BJ (cell line): ENCODE measurements at places on chromosomes 7 and 10.

DNA sequence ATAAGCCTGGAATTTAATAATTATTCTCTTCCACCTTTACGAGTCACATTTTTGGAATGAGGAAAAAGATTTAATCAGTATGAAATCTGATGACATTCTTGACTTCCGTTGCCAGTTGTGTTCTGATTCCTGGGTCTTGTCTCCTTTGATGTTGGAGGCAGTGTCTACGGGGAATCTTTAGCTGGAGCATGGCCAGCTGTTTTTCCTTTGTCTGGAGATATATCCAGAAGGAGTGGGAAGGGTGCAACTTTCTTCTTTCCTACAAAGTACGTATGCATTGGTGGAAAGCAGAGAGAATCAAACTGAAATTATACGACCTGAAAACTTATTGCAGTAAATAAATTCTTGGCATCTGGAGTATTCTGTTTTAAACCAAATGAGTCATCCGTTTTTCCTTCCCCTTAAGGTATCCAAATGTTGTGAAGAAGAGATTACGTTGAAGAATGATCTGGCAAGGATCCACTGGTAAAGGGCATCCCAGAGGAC, 6.9 kb upstream of the GNG11 start:
- no peak for DNase-seq

DNA sequence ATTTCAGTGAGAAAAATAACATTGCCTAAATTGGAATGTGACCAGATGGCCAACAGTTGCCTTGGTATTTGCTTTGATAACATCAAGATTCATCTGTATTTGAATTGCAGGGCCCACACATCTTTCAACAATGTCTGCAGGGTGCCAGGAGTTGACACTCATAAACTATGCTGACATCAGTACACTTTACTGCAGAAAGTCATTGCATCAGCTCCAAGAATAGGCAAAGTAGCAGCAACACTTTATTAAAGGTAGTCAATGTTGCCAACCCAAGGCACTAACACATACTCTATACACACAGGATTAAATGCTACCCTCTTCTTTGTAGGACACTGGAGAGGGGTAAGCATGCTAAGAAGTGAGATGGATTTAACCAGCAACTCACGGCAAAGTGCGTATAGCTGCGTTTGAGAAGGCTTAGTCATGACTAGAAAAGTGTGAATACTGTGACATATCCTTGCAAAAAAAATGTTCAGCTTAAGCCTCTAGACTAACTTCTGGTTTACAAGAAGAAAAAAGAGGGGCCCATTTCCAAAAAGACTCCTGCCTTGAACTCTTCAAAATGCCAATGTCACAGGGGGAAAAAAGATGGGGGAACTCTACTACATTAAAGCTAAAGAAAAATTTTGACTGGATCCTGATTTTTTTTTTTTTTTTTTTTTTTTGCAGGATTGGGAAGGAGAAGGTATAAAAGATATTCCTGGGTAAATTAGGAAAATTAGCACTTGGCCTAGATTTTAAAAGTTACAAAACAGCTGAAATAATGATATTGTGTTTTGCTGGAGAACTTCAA, 2.2 kb downstream of the BBIP1 start:
- DNase-seq: peak; percentile 88

DNA sequence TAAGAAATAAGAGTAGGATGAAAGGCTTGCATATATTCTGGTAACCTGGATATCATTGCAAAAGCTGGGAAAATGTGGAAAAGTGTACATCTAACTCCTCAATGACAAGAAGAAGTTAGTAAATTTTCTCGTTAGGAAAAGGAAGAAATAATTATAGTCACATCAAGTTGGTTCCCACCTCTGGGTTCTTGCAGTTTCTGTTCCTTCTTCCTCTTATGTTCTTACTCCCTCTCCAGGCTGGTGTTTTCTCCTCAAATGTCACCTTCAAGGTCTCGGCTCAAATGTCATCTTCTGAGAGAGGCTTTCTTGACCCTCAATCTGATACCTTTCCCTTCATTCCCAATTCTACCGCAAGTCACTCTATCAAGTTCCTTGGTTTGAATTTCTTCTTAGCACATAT, 64.4 kb downstream of the ENTPD1 start:
- DNase-seq: no peak

DNA sequence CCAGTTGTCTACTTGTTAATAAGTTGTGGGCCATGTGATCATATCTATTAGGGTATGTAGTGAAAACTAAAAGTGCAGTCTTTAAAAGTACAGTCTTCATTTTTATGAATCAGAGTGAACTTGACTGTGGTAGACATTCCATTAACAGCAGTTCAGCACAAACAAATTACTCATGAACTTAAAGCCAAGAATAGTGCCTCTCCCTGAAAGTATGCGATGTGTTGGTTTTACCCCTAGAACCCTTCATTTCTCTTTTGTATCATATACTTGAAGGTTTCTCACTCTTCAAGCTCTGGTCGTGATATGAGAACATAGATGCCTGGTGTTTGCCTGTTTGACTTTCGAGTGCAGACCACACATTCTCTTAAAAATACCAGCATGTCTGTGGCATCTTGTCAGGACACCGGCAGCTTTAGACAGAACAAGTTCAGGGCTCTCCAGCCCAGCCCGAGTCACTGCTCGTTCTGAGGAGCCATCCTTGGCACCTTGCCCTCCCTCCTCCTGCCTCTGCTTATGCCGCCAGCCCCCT, 159.3 kb downstream of the LCOR start:
- DNase-seq: peak; percentile 63

DNA sequence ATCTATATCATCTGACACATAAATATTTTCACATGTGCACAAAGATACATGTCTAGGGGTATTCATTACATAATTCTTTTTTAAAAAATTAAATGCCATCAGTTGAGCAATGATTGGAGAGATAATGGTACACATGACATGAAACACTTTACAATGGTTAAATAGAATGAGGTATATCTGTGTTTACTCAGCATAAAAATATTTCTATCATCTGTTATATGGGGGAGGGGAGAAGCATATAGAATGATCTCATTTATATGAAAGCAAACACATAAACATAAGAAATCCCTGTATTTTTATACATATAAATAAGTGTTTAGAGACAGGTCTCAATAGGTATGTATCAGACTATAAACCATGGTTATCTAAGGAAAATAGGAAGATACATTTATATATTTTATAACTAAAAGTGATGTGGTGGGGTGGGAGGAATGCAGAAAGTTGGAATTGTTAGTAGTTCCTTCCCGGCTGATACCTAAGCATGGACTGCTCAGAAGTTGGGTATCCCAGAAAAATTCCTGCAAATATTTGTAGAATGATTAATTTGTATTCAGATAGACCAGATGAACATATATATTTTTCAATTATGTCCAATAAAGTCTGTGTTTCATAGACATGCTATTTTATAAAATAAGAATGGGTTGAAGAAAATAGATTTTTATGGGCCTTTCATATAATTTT, 75.1 kb downstream of the SHOC2 start:
- DNase-seq: no peak

GRCh38 chr10:34815185-34816084, at the start of gene PARD3:
Gene PARD3 (minus strand): TSS chr10:34815296. CDS start chr10:34814995, 301 bp downstream.
- no peak for DNase-seq

GRCh38 chr10:125929618-125930017, 33.3 kb downstream of the FANK1 start:
- DNase-seq: no peak

GRCh38 chr7:28478656-28479055, 66.3 kb downstream of the CREB5 start:
- DNase-seq: no peak

DNA sequence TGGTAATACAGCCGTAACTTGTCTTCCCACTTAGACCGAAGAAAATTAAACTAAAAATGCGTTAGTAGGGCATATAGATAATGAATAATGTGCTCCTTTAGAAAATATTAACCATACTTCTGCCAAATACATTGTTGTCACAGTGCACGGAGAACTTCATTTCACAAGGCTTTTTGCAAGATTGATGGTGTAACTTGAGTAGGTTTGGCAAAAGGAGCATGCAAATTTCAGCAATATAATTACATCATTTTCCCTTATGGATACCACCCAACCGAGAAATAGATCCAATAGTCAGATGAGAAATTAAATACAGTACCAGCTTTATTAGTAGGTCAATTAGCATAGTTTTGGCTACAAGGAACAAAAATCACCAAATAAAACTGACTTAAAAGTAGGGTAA, 792.6 kb upstream of the C7orf33 start:
- no peak for DNase-seq

- no peak for DNase-seq
These were observed 428.6 kb downstream of the LRMDA start for GRCh38 chr10:75860009-75860408.

- no peak for DNase-seq
These were observed 45.9 kb downstream of the RAMP3 start for GRCh38 chr7:45203459-45203858.

DNA sequence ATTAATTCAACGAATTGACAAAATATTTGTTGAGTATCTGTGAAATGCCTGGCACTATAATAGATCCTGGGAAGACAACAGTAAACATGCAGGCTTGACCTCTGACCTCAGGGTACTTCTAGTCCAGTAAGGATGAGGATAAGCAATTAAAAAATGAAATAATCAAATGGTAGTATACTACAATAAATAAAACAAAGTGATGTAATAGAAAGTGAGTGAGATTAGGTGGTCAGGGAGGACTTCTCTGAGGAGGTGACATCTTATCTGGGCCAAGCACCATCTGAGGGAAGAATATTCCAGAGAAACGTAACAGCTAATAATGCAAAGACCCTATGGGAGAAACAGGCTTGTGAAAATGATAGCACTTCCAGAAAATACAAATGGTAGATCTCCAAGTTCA, 50.1 kb upstream of the RHOBTB1 start:
- no peak for DNase-seq

DNA sequence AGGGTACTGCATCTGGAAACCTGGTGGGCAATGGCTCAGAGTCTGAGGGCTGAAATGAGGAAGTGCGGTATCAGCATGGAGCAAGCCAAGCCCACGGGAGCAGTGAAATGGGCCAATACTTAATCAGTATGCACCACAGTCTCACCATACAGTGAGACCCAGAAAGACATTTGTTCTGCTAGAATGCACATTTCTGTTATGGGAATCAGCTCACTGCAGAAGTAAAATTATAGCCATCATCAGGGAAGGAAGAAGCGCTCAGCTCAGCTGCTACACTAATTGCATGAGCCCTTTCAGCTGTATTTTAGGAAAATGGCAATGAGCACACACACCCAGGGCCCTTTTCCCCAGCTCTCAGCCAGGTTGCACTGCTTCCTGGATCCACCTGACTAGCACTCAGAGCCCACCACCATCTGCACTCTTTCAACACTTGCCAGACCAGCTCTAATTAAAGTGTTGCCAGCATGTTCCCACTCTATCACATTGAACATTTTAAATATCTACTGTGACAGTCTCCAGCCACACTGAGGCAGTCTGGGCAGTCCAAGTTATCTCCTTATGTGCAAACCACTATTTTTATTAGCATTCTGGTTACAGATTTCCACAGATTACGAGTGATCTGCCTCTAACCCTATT, 44.2 kb upstream of the PIK3AP1 start:
- DNase-seq: no peak

- DNase-seq: no peak
These were observed 8.2 kb upstream of the NRG3 start for GRCh38 chr10:81866753-81867152.

DNA sequence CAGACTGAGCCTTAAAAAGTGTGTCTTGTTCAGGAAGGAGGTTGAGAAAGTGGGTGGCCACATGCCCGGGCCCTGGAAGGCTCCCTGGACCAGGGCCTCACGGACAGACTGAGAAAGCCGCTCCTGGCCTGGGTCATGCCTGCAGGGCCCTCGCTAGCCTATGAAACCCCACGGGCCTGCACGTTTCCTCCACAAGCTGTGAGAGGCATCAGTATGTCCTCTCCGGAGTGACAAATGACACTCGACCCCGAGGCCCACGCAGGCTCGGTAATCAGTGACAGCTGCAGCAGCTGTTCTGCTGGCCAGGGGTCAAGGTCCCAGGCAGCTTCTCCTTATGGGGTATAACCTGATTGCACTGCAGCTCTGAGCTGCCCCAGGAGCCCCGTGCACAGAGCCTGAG, 47.6 kb downstream of the ASB13 start:
- no peak for DNase-seq

DNA sequence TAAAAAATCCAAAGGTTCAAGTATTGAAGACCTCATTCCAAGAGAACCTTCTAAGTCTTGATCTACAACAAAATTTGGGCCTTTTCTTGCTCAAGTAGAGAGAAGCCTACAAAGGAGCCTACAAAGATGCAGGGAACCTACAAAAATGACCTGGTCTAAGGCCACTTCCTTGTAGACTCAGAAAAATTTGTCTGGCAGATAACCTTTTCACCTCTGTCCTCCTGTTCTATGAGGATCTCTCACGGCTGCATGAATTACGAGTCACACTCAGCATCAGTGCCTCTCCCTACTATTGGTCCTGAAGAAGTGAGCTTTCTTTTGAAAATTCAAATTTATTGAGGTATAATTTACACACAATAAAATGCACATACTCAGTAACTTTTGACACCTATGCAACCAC, 29.3 kb downstream of the CCNJ start:
- no peak for DNase-seq

- no peak for DNase-seq
These were observed 297.5 kb upstream of the NRP1 start for GRCh38 chr10:33631991-33632390.

DNA sequence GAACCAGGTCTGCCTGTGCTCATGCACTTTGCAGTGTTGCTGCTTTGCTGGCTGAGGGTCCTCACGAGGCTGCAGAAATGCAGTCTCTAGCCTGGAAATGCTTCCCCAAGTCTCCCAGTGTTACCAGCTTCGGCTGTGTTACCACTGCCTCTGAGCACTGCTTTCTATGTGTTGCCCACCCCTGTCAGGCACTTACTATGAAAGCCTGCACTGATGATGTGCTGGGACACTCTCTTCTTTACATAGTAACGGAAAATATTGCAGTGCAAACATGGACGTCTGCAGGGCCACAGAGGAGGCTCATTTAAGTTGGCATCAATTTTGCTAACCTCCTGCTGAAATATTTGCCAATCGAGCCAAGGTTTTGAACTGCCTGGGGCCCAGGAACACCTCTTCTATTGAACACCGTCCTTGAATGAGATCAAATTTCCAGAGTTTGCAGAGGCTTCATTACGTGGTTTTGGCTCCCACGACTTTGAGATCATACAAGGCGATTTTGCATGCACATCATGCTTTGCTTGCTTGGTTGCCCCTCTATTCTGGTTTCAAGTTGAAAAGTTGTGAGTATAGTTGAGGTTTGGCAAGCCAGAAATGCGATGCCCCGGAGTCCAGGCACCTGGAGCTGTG, 404.7 kb upstream of the PODXL start:
- no peak for DNase-seq

- no peak for DNase-seq
These were observed 103.9 kb upstream of the DKK1 start for GRCh38 chr10:52210161-52210560.

- no peak for DNase-seq
These were observed 25.3 kb upstream of the MTPAP start for GRCh38 chr10:30374353-30374752.

- no peak for DNase-seq
These were observed 13.4 kb downstream of the MMRN2 start for GRCh38 chr10:86944031-86944419.
